ENCODE measurements at places on chromosomes 1 and 21.

DNA sequence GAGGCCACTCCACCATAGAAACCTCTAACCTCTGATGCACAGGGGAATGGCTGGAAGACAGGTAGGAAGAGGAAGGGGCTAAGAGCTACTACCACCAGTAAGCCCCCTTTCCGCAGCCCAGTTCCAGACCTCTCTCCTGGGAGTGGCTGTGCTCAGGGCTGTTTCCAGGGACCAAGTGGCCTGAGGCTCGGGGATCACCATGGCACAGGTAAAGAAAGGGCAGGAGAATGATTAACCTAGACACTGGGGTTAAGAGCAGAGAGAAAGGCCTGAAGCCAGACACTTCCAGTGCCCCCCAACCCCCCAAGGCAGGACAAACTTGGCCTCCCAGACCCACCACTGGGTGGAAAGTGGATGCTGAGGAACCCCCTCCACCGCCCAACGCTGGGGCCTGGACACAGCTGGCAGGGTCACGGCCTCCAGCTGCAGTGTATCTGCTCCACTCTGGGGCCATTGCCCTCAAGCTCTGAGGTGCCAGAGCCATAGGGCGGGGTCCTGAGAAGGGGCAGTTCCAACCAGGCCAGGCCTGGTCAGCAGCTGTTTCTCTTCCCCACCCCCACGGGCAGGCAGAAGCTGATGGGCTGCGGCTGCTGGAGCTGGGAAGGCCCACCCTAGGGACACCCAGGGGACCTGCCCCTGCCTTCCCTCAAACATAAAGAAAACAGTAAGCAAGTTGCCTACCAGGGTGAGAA, 2.6 kb downstream of the TAGLN2 start:
- DNase-seq: no peak

DNA sequence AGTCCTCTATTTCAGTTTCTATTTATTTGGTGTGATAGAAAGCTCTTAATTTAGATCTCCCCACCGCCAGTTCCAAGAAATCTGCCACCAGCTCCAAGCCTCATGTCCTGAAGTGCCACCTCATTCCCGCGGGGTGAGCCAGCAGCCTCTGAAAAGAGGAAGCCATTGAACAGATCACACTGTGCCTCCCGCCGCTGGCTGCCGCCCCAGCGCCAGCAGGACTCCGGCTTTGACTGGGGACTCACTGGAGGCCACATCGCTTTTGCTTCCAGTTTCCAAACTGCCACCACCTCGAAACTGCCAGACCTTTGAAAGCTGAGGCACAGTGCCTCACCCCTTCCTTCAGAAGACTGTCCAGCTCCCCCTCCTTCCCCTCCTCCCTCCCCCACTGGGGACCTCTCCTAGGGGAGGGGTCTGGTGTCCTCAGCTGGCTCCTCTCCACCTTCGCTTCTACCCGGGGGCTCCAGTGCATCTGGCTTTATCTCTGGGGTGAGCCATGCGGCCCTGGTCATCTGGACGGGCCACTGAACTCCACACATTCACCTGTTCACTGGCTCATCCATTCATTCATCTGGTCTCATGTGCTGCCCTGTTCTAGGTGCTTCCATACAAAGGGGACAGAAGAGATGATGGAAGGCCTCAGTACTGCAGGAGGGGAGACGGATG, 58.9 kb downstream of the VPS26C start:
- no peak for DNase-seq

DNA sequence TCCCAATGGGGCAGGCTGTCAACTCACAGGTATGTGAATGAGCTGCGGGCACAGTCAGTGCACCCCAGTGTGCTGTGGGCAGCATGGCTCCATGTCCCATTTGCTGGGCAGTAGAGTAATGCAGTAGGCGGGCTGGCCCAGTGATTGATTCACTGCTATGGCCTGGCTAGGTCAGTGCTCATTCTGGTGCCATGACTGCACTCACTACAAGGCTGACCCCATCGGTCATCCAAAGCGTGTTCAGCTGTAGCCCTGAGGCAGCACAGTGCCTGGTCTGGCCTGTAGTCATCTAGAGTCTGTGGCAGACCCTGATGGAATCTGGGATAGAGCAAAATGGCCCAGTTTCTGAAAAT, 7.4 kb downstream of the HYI start:
- DNase-seq: no peak

GRCh38 chr1:107965110-107965991, at the start of gene VAV3:
VAV3 (minus strand) TSS chr1:107965180; CDS start chr1:107964869, 311 bp downstream.
- DNase-seq: peak; percentile 34

DNA sequence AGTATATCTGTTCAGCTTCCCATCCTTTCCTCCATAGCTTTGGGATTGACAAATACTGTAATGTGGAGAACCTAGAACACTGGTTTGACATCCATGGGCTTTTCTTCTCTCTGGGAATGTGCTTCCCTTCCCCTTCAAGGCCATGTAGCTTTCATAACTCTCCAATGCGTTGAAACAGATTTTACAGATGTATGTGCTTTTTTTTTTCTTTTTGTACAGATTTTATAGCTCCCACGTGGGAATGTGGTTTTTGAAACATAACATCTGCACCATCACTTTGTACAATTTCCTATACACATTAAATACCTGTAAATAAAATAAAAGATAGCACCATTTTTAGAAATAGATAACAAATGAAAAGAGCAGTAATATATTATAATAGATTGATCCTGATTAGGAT, 138.5 kb upstream of the TMPRSS15 start:
- no peak for DNase-seq

DNA sequence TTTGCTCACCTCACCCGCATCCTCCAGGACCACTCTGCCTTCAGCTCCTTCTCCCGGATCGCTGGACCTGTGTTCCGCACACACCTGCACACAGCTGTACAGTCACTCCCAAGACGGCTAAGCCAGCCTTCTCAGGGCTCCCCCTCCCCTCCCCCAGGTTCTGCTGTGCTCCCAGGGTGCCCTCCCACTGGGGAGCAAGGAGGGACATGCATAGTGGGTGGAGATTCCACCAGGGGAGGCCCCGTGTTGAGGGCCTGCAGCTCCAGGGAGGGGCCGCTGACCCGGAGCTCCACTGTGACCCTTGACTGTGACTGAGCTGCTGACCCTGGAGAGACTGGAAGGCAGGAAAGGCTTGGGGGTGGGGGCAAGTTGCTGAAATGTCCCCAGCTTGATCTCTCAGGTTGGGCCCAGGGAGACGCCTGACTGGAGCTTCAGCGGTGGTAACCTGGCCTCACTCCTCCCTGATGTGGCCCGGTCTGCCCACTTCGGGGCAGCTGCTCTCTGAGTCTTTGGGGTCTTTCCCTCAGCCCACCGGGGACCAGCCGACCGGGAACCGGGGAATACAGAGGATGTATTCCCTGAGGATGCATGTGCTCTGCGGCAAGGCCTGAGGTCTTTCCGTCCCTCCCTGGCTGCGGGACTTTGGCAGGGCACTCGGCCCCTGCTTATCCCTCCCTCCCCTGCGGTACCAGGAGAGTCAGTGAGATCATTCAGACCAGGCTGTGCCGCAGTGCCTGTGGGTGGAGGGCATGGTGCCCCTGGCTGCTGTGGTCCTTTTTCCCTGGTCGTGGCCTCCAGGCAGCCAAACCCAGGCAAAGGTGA, 28.6 kb upstream of the PLCH2 start:
- no peak for DNase-seq

- DNase-seq: no peak
Measured at GRCh38 chr1:233673947-233674431, 60.1 kb downstream of the KCNK1 start.

DNA sequence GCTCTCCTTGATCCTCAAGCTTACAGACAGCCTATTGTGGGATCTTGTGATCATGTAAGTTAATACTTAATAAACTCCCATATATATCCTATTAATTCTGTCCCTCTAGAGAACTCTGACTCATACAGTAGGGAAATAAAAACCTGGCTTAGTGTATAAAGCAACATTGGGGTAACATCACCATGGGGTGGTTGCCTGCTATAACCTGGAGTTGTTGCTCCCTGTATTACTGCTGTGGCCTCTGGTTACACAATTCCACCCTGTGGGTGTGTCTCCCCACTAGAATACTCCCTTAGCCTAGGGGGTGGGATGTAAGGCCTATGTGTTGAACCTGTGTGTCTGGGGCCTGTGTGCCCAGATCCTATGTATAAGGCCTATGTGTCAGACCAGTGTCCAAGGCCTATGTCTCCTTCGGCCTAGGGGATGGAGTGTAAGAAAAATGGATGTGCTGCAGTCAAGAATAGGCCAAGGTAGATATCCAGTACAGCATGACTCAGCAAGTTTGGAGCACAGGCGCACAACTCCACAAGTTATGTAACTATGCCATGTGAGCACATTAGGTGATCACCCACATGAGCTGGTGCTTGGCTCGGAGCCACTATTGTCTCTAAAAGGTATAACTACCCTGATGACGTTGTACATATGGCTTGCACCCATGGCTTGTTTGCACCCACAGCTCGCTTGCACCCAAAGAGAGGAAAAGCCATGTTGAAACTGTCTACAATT, 96.8 kb upstream of the C1orf21 start:
- no peak for DNase-seq

- no peak for DNase-seq
Measured at GRCh38 chr1:234571702-234572101, 38.3 kb downstream of the IRF2BP2 start.

- DNase-seq: no peak
Measured at GRCh38 chr1:107950464-107950863, 14.5 kb downstream of the VAV3 start.

- no peak for DNase-seq
Measured at GRCh38 chr1:201336711-201337450, 40.6 kb downstream of the TNNT2 start.

GRCh38 chr1:25129380-25129779, 102.9 kb downstream of the SYF2 start:
- no peak for DNase-seq

GRCh38 chr1:231679109-231679508, 52.5 kb downstream of the DISC1 start:
- DNase-seq: peak; percentile 83

DNA sequence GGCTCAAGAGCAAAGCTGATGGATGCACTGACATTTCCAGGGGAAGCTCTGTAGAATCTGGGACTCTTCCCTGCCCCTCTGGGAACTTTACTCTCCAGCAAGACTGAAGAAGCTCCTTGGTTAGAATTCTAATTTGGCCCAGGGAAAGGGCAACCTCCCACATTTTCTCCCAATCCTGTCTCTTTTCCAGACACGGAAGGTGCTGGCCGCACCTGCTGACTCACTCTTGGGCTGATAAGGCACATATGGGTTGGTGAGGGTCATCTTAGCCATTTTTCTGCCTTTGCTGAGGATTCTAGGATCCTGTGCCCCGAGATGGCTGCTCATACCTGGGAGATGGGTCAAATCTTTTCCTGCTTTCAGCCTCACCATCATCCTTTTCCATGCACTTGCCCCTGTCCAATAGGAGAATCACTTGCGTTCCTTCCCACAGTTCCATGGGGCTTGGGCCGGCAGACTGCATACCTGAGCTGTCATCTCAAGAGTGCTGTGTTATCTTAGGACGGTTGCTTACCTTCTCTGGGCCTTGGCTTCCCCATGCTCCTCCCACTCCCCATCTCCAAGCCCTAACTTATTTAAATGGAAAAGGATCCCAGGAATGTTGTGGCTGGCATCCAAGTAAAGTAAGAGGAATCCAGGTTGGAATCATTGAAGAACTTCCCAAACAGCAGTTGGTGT, 1.3 kb downstream of the TINAGL1 start:
- no peak for DNase-seq

GRCh38 chr1:220970311-220970710, 91.1 kb downstream of the HLX start:
- no peak for DNase-seq

- no peak for DNase-seq
Measured at GRCh38 chr1:211722277-211723175, 47.1 kb upstream of the NEK2 start.

- DNase-seq: no peak
Measured at GRCh38 chr1:111855260-111855659, 99.6 kb downstream of the DDX20 start.

GRCh38 chr1:2145946-2146835, 48.4 kb downstream of the FAAP20 start:
- DNase-seq: no peak

GRCh38 chr1:17465228-17465627, 25.8 kb upstream of the RCC2 start:
- DNase-seq: no peak

GRCh38 chr1:93005252-93005598, 44.0 kb upstream of the DIPK1A start:
- DNase-seq: no peak

GRCh38 chr1:2251786-2252185, 23.7 kb downstream of the SKI start:
- no peak for DNase-seq

- DNase-seq: no peak
Measured at GRCh38 chr1:86706018-86706635, 1.8 kb downstream of the SH3GLB1 start.

DNA sequence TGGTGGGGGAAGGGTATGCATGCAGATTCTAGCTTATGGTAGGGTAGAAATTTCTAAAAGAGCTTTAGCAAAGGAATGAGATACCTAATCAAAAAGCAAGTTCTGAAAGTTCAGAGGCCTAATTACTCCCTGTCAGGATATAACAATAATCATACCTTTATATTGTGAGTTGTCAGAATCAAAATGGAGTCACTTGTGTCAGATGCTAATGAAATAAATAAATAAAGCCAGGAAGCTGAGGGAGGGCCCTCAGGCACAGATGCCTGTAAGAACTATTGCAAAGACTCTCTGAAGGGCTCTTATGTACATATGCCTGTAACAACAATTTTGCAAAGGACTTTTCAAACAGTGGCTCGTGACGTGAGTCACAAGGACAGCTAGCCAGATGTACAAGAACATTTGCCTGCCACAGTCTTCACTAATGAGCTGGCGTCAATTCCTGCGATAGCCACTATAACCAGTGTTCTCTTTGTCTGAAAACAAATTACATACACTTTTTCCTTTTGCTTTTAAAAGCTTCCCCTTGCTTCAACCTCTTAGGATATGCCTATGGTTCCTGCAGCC, 27.4 kb upstream of the DNASE2B start:
- DNase-seq: no peak

DNA sequence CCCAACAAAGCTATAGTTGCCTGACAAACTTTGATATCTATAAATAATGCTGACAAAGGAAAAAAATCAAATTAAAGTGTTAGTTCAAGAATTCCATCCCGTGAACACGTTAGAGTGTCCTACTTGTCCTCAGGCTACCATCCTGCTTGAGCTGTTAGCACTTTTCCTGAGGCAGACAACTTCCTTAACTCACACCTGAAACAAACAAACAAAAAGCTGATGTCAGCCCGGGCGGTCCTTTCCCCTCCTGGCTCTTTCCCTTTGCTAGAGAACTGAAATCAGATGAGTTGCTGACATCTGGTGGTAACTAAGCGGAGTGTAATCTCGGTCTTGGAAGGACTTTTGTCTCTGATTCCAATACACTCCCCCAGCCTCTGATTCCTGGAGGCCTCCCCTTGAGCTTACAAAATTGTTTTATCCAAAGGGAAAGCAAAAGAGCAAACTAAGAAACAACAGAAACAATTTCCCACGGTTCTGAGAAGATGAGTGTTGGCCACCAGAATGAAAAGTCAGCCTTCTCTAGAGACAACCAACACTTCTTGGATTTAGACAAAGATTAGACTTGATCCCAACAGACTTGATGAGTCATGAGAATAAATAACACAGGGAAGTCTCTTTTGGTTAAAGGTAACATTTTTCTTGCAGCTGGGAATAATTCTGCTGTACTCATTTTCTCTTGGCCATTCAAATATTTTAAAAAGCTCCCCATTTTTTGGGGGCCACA, 135.4 kb downstream of the PROX1 start:
- peak; percentile 5 for DNase-seq

- DNase-seq: no peak
Measured at GRCh38 chr1:83512373-83513193, 486.3 kb downstream of the TTLL7 start.

- peak; percentile 63 for DNase-seq
Measured at GRCh38 chr1:99737016-99737415, 29.4 kb downstream of the FRRS1 start.
